ENCODE measurements at places on chromosomes 11 and 22. TPM values are rescaled to one million over a fixed set of nuclear protein-coding genes. Genes with fewer than 3 reads are reported as not detected.

DNA sequence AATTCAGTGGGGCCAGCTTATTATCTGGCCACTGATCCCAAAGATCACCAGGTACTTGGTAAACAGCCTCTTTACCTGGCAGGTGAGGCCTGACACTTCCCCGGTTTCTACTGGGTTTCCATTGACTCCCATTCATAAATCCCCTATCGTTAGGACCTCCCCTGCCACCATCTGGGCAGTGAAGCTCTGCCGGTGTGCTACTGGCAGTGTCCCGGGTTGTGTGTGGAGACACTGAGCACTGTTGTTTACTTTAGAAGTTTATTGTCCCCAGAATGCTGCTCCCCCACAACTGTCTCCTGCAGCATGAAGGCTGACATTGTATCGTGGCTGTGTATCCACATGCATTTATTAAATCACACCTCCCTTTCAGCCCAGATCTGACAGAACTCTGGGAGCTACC lies 142.7 kb downstream of the WNT7B start:
- DNase-seq, result no peak

Gene ZFP91
- 63.0 TPM for total RNA-seq

Gene TBX10
- total RNA-seq, result not detected

Gene DKK3
- 21.2 TPM for total RNA-seq

Gene FREY1
- not detected for total RNA-seq

DNA sequence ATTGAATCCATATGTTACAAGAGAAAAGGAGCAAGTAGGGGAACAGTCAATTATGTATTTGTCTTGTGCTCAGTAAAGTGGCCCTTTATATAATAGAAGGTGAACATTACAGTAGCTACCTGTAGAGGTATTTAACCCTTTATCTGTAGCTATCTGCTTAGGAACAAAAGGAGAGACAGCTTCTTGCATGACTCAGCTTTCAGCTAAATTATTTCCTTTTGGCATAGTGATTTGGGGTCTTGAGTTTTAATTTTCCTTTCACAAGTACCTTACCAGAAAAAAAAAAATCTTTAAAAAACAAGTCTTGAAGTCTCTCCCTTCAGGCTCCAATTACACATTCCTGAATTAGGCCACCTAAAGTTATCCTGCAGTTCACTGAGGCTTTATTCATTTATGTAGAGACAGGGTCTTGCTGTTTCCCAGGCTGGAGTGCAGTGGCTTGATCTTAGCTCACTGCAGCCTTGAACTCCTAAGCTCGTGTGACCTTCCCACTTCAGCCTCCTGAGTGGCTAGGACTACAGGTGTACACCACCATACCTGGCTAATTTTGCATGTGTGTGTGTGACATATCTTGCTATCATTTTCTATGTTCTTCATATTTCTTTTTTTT lies 32.6 kb upstream of the RCE1 start:
- DNase-seq, result no peak

Gene ANKK1
- 1.1 TPM for total RNA-seq

- no peak for DNase-seq
Measured at GRCh38 chr11:116042146-116042545, 537.9 kb upstream of the CADM1 start.

GRCh38 chr22:31695423-31695822 lies 33.4 kb upstream of the PISD start:
- no peak for DNase-seq

DNA sequence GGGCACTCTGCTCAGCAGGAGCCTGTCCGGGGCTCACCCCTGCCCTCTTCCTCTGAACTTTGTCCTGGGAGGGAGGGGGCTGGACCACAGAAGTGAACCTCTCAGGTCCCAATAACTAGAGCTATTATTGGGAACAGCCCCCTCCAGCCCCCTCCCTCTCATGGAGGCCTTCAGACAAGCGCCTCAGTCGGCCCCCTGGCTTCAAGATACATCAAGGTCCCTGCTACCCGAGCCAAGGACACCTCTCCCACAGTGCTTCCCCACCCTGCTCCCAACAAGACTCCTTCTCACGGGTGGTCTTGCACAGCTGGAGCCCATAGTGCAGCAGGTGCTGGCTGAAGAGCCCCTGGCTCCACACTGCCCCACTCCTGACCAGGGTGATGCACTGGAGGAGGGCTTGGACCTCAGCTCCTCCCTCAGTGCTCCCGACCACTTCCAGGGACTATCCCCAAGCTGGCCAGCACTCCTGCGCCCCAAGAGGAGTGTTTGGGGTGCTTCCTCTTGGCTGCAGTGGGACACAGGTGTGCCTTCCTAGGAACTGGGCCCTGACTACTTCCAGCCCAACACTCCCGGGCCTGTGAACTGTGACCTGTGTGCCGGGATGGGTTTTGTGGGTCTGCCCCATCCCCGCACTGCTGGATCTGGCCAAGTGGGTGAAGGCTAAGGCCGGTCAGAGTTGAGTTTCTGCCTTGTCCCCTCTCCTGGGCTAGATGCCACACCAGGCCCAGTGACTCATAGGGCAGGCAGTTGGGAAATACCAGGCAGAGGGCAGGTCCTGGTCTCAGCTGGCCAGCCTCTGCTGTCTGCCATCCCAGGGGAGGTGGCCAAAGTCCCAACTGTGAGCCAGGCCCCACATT lies 2.2 kb downstream of the PNPLA2 start:
- peak; percentile 69 for DNase-seq

DNA sequence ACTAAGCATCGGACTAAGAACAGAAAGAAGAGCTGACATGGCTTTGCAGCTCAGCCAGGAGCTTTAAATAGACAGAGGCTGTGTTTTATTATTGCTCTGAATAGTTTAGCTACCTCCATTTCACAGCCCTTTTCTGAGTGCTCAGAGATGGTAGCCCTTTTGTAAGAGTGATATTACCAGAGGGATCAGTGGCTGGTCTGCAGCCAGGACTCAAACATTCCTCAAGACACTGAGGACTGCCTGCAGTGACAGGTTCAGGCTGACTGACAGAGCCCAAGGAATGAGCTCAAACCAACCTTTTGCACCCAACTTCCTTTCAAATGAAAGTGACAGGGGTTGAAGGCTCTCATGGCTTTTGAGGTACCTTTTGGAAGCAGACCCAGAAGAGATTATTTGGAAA lies 189.0 kb downstream of the DDX10 start:
- DNase-seq, result peak; percentile 29

Gene AIFM3
- 2.0 TPM for total RNA-seq

Gene MIEF1
- total RNA-seq, result 26.8 TPM

- DNase-seq, result no peak
Measured at GRCh38 chr11:86615487-86615886, 56.9 kb downstream of the ME3 start.

GRCh38 chr11:2745511-2745910 lies 45.7 kb upstream of the KCNQ1OT1 start:
- no peak for DNase-seq

- no peak for DNase-seq
Measured at GRCh38 chr22:36077271-36077670, 48.6 kb upstream of the RBFOX2 start.

DNA sequence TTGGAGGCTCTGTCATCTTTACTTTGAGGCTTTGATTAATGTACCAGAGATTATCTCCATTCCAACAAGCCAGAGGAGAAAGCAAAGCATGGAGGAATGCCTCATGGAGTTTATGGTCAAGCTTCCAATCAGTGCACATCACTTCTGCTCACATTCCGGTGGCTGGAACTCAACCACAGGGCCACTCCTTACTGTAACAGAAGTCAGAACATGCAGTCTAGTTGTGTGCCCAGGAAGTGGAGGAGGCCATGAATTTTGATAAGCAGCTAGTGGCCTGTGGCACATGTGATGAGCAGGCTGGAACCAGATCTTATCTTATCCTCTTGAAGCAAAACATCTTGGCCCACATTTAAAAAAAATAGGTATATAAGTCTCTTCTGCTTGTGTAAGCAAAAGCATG lies 258.9 kb upstream of the ARHGAP20 start:
- DNase-seq, result no peak

DNA sequence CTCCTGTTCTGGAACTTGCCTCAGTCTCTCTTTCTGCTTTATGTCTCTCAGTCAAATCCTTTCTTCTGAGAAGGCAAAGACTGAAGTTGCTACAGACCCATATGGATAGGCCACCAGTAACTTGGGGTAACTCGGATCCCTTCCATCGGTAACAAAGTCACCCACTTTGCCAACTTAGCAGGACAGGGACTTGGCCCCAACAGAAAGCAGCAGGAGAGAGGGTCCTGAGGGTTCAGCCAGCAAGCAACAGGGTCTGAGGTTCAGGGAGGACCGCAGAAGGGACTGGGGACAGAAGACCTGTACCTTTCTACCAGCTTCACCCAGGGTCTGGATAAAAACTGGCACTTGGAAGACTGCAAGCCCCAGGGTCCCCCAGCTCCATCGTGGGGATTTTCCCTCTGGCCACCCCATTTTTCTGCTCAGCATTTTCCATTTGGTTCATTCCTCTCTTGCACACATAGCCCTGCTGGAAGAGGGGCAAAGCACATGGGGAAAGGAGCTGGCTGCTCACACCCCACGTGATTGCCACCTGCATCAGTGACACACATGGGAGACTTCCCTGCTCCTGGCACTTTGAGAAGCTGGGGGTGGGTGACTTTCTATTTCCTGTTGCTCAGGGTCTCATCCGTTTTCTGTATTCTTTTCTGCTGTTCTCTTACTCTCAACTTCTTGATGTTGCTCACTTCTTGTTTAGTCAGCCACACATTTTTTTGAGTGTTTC lies 34.6 kb upstream of the GNAZ start:
- no peak for DNase-seq
